Esophagus muscularis mucosa (tissue), 4 donors: ENCODE measurements at places on chromosomes 2 and 18. TPM values are rescaled to one million over a fixed set of nuclear protein-coding genes. Genes with fewer than 3 reads are reported as not detected.

DNA sequence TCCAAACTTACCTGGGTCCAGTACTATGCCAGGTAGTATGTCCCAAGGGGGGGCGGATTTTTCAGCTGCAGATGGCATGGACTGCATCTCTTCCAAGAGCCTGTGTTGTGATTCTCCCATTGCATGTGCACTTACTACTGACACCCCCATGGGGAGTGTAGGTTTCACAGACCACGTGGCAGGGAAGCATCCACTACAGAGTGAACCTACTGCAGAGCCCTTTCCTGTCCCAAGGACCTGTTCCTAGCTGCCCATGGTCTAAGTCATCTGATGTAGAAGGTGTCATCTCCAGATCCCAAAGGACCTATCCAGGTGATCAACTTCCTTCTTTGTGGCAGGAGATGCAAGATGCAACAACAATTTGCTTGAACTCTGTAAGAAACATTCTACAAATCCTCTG, 9.9 kb upstream of the SULT1C3 start:
- DNase-seq = no peak

- DNase-seq = no peak
Observed at GRCh38 chr2:1224901-1225300, 188.4 kb upstream of the TPO start.

HPCAL1 gene
- 36.0 TPM for total RNA-seq

DNA sequence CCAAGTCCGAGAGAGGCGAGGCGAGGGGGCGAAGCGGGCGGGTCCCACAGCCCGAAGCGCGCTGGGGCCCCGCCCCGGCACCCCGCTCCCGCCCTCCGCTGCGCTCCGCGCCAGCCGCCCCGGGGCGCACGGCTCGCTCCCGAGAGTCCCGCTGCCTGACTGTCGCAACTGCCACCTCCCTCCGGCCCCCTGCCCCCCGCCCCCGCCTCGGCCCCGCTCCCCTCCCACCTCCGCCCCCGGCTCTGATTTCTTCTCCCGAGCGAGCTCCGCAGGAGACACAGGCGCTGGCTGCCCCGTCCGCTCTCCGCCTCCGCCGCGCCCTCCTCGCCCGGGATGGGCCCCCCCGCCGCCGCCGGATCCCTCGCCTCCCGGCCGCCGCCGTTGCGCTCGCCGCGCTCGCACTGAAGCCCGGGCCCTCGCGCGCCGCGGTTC, at the start of gene WNT6:
Gene WNT6 (plus strand): TSS at position 250 of the 432 bp plus-strand sequence. CDS start 233 bp downstream, outside the sequence.
- DNase-seq = no peak

CCDC102B gene
- 4.6 TPM for total RNA-seq

- DNase-seq = no peak
Observed at GRCh38 chr2:153871231-153872221, at the start of gene GALNT13. Gene GALNT13 (plus strand): TSS chr2:153871922.

ANKRD12 gene
- total RNA-seq = 65.2 TPM

DNA sequence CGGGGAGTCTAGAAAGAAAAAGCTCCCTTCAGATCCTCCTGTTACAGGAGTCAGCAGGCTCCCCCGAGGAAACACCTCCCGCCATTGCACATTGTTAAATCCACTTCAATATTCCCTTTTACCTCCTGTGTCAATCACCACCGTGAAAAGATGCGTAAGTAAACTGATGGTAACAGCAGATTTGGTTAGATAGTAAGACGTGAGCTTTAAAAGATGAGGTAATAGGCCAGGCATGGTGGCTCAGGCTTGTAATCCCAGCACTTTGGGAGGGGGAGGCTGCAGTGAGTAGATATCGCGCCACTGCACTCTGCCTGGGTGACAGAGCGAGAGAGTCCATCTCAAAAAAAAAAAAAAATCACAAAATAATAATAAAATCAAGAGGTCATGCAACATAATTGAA, 15.2 kb upstream of the NCL start:
- DNase-seq = no peak

DNA sequence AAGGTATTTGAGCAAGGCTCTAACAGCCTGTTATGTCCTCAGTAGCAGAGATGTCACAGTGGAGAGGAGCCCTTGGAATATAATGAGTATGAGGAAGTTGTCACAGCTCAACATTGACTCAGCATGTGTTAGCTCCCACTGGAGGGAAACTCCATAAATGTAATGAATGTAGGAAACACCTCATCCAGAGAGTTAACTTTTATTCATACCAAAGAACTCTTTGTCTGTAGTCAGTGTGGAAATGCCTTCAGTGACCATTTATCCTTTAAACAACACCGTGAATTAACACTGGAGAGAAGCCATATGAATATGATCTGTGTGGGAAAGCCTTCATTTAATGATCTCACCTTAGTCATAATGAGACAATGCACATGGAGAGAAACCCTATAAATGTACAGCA, 59.7 kb downstream of the CYP1B1 start:
- DNase-seq = no peak

- no peak for DNase-seq
Observed at GRCh38 chr2:224039770-224040440, 819 bp upstream of the SERPINE2 start.

GRCh38 chr2:19989667-19990415, at the start of gene WDR35:
Gene WDR35 (minus strand): TSS chr2:19990105. CDS start chr2:19990015, 90 bp downstream.
- no peak for DNase-seq

DNA sequence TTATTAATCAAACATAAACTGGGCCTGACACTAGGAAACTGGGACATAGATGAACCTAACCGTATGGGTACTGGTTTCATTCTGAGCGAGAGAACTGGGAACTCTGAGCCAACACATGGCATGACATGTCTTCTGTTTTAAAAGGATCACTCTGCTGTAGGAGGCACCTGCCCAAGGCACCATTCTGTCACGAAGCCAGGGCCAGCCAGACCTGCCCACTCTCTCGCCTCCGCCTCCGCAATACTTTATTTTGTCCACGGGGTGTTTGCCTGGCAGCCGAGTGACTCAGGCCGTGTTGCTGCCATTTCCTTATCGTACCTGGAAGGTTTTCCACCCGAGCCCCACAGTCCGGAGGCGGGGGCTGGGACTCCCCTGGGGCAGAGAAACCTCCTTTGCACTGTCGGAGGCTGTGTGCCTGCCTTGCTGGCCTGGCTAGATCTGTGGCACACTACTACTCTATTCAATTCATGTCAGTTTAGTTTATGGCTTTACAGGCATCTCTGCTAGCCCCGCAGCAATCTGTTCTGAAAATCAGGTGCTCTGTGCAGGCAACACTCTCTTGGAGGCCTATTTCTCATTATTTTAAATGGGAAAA, 120.4 kb upstream of the ACKR3 start:
- DNase-seq = no peak

DNA sequence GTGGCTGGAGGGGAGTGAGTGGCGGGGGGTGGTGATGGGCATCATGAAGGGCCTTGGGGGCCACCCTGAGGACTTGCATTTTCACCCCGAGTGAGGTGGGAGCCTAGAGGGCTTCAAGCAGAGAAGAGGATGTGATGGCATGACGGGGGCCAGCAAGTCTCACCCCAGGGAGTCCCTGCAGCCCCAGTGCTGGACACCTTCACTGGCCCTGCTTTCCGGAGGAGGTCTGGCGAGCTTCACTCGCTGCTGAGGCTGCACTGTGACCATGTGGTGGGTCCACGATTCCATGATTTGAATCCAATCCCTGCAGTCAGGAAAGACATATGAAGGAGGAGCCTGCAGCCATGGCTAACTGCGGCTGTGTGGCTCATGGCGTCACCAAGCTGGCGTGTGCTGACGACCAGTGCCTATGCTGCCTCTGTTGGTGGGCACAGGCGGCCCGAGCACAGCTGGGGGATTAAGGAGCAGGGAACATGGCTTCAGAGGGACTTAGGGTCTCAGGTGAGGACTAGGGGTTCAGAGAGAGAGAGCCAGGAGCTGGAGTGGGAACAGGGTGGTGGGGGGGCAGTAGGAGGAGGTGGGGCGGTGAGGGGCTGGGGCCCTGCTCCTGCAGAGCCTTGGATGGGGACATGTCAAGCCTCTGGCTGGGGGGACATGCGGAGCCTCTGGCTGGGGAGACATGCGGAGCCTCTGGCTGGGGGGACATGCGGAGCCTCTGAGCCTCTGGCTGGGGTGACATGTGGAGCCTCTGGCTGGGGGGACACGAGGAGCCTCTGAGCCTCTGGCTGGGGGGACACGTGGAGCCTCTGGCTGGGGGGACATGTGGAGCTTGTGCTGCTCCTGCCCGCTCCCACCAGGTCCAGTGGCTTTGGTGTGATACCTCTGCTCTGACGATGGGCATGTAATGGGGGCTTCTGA, 3.6 kb downstream of the ZAP70 start:
- DNase-seq = no peak

SERPINB3 gene
- total RNA-seq = not detected

- DNase-seq = no peak
Observed at GRCh38 chr18:10928011-10928771, 221.2 kb downstream of the PIEZO2 start.

MLPH gene
- 5.3 TPM for total RNA-seq

DNA sequence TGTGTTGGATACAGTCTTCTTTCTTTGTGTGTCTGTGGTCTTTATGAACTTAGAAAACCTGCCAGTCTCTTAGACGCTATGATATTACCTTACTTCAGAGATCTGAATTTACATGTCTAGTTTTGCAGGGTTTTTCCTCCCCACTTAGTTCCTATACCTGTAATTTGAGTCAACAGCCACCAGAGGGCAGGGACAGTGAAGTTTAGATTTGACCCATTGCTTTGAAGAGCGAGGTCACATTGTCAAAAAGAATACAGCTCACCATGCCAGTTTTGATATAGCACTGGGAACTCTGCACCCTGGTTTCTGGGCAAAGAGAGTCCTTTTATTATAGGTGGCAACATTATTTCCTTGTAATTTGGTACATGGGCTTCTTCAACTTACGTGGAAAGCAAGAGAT, 102.3 kb downstream of the MAPK4 start:
- DNase-seq = no peak

DNA sequence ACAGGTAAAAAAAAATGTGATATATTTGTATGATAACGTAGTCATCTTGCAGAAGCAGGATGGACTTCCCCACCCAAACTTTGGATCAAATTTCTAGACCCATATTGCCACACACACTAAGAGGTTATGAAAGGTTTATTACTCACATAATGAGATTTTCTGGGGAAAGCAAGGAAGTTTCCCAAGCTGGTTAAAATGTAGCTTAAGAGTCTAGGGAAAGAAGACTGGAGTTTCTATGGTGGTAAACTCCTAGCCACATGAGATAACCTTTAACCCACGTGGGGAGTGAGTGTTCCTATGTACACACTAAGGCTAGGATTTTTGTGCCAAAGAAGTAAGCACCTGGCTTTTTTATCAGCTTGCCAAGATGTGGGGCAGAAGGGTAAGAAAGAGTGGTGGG, 335.7 kb upstream of the UBE2E3 start:
- no peak for DNase-seq

DNA sequence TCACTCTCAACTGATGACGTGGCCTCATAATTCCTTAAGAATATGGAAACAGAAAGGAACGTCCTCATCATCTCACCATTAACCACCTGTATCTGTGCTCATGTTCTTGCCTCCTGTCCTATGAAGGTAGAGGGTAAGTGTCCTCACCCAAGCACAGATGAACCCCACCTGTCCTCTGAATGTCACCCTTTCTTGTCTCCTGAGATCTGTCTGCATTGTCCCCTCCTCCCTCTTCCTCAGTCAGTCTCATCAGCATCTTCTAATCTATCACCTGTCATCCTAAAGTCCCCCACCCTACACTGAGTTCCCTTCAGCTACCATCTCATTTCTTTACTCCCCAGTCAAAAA, 39.4 kb upstream of the LPIN2 start:
- DNase-seq = no peak

G6PC2 gene
- total RNA-seq = not detected

- no peak for DNase-seq
Observed at GRCh38 chr2:237669628-237670392, 42.4 kb downstream of the LRRFIP1 start.

DNA sequence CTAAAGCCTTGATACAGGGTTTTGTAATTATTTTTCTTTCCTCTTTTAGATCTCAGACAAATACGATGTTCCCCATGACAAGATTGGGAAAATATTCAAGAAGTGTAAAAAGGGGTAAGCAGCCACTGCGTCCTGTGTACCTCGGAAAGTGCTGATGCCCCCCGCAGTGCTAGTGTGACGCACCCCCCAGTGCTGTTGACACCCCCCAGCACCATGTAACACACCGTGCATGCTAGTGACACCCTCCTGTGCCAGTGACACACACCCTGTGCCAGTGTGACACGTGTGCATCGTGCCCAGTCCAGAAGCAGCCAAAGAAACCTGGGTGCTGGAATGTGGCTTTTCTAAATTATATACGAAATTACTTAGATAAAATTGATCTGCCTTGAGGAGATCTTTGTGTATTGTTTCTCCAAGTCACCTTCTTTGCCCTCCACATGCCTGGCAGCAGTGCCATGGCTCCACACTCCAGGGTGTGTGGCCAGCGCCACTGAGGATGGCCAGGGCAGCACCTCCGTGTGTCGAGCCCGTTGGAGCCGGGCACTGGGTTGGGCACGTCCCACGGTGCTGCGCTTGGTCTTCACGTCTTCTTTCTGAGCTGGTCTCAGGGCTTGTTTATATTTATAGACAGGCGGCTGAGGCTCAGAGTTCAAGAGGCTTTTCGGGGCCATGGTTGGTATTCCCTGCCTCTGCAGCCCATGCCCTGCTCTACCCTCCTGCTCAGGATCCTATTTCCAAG, 44.3 kb upstream of the KLF11 start:
- no peak for DNase-seq

NEU2 gene
- total RNA-seq = not detected

ZDBF2 gene
- 14.0 TPM for total RNA-seq

DNA sequence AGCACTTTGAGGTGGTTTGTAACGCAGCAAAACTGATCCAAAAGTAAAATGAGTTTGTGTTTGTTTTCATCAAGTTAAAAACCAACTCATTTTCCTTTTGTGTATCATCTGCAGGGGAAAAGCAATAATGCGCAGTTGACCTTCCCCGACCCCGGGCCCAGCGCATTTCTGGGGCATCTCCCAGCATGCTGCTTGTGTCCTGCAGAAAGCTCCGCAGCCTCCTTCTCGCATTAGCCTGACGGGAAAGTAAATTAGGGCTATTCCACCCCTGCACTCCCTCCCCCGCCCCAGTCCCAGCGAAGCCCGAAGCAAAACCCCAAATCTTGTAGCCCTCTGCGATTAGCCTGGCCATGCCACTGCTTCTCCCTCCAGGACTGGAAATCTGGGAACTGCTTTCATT, 82.0 kb upstream of the PPM1B start:
- DNase-seq = no peak

- no peak for DNase-seq
Observed at GRCh38 chr2:55771612-55772011, 78.0 kb upstream of the PNPT1 start.

DNA sequence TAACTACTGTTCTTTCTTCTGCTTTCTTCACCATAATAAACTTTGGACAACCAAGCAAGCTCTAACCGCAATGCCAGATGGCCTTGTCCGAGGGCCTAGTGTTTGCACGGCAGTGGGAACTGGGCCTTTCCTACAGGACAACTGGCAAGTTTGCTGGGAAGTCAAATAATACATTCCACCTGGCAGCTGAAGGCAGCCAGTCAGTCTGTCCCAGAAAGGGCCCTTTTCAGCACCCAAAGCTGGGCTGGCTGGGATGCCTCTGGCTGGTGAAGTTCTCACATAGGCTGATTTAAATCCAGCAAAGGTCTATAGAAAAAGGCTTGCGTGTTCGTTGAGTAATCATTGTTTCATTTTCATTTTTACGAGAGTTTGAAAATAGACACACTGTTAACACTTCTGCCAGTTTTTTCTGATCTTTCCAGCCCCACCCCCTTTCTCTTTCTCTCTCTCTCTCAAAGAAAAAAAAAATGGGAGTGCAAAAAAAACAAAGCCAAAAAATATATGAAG, 110.0 kb upstream of the EPAS1 start:
- peak; percentile 91 for DNase-seq

GRCh38 chr2:16764487-16764886, 98.9 kb upstream of the CYRIA start:
- no peak for DNase-seq

AGXT gene
- not detected for total RNA-seq
